ENCODE measurements at places on chromosomes 12 and 14. TPM values are rescaled to one million over a fixed set of nuclear protein-coding genes. Genes with fewer than 3 reads are reported as not detected.

SOX5 gene
- 14.1 TPM for total RNA-seq

LUM gene
- total RNA-seq, result 128 TPM

DNA sequence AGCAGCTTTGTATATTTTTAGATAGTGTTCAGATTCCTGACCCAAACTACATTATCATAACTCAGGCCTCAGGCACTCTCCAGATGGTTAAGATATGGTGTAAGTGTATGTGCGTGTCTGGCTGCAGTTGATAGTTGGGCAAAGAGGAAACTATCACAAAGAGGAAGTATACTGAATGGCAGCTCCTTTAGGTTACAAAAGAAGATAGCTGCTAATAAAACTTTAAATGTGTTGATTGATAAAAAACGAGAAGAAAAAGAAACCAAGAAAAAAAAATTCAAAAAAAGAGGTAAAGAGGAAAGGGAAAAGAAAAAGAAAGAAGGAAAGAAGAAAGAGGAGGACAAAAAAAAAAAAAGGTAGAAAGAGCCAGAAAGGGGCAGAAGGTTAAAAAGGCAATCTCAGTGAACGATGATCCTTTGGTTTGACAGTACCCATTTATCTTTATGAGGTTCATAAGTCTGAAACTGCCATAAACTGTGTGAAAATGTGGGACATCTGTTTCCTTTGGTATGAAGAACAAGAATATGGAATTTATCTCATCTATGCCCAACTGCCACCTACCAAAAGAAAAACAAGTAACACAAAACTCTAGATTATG is 42.2 kb downstream of the TAOK3 start:
- H3K27ac ChIP-seq, result peak overlapping the region; percentile 3
- no peak overlapping the region for H3K4me3 ChIP-seq
- H3K27me3 ChIP-seq, result no peaks in the 10 kb centered on the region

- DNase-seq, result no peak
- no peaks in the 10 kb centered on the region for H3K4me1 ChIP-seq
- H3K27me3 ChIP-seq, result no peaks in the 10 kb centered on the region
- no peaks in the 10 kb centered on the region for H3K36me3 ChIP-seq
- no peak overlapping the region for H3K4me3 ChIP-seq
- no peak overlapping the region for H3K27ac ChIP-seq
Measured at GRCh38 chr14:75499084-75499875, 23.0 kb upstream of the BATF start.

DNA sequence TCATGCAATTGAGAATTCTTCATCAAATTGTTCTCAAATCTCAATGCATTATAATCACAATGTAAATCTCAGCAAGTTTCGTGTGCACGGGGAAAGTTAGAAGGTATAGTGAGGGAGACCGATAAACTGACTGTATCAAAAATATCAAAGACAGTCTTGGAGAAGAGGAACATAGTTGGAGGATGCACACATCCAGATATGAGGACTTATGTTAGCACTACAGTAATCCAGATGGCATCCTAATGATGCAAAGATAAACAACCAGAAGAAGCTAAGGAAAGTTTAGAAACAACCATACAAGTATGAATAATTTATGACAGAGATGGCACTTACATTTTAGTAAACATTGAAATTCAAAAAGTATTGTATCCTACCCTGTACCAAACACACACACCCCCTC is 760.1 kb downstream of the RPS29 start:
- H3K36me3 ChIP-seq, result no peaks in the 10 kb centered on the region
- no peak for DNase-seq
- no peaks in the 10 kb centered on the region for H3K27me3 ChIP-seq
- no peaks in the 10 kb centered on the region for H3K4me1 ChIP-seq
- H3K4me3 ChIP-seq, result no peak overlapping the region

GRCh38 chr14:77187649-77188012 is 6.0 kb downstream of the TMEM63C start:
- H3K4me3 ChIP-seq, result no peak overlapping the region
- no peaks in the 10 kb centered on the region for H3K36me3 ChIP-seq
- peaks cover 13% of the 10 kb centered on the region for H3K4me1 ChIP-seq
- no peak for DNase-seq
- H3K27me3 ChIP-seq, result peaks cover 3% of the 10 kb centered on the region
- H3K27ac ChIP-seq, result peak overlapping the region; percentile 44

GRCh38 chr12:2375871-2376270 is 323.1 kb downstream of the CACNA1C start:
- DNase-seq, result no peak
- H3K36me3 ChIP-seq, result no peaks in the 10 kb centered on the region
- no peak overlapping the region for H3K4me3 ChIP-seq
- H3K27me3 ChIP-seq, result no peaks in the 10 kb centered on the region
- H3K27ac ChIP-seq, result no peak overlapping the region

Data from astrocyte (in vitro differentiated cells and primary cell).